ENCODE measurements at places on chromosomes 12 and 14. TPM values are rescaled to one million over a fixed set of nuclear protein-coding genes. Genes with fewer than 3 reads are reported as not detected.

GRCh38 chr14:72646861-72647528 is 246.9 kb downstream of the DPF3 start:
- no peak overlapping the region for H3K4me3 ChIP-seq
- no peaks in the 10 kb centered on the region for H3K36me3 ChIP-seq
- H3K4me1 ChIP-seq: no peaks in the 10 kb centered on the region
- no peaks in the 10 kb centered on the region for H3K27me3 ChIP-seq
- no peak for DNase-seq

GRCh38 chr12:14416658-14417057 is 51.2 kb downstream of the ATF7IP start:
- DNase-seq: no peak
- H3K4me1 ChIP-seq: peaks cover 18% of the 10 kb centered on the region
- no peaks in the 10 kb centered on the region for H3K27me3 ChIP-seq
- H3K27ac ChIP-seq: peak overlapping the region; percentile 33

GRCh38 chr14:103740991-103741689 is 25.5 kb downstream of the ZFYVE21 start:
- no peak overlapping the region for H3K4me3 ChIP-seq
- DNase-seq: no peak
- H3K27ac ChIP-seq: no peak overlapping the region

GRCh38 chr12:68037616-68038255 is 48.5 kb downstream of the IFNG-AS1 start:
- H3K27me3 ChIP-seq: no peaks in the 10 kb centered on the region
- H3K27ac ChIP-seq: no peak overlapping the region
- H3K4me1 ChIP-seq: peaks cover 4% of the 10 kb centered on the region
- no peaks in the 10 kb centered on the region for H3K36me3 ChIP-seq
- no peak for DNase-seq

DNA sequence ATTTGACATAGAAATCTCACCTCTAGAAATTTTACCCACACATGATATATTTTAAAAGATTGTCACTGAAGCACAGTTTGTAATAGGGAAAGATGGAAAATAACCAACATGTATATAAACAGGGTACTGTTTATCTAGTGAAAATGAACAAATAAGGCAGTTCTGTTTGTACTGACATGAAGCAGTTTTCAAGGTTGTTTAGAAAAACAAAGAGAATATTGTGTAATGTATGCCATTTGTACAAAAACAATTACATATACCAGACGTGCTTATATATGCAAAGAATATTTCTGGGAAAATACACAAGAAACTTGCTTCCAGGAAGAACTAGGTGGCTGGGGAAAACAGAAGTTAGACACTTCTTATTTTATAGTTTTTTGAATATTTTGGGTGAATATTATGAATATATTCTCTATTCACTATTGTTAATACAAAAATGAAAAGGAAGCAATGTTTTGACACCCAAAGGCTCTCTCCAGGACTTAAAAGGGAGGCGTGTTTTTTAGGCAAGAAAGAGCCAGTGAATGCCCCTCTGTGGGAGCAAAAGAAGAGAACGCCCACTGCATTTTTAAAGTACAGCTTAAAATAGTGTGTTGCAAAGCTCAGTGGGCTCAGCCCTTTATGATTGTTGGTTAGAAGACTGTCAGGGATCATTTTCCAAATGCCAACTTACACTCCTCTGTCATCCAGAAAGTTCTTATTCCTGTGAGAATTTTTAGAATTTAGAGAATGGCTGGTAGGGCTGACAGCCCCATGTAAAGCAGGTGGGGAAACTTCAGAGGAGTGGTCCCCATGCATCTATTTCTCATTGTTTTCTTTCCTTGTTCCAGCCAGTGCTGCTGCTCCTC is 59.6 kb upstream of the FERMT2 start:
- no peak overlapping the region for H3K27ac ChIP-seq
- H3K27me3 ChIP-seq: no peaks in the 10 kb centered on the region
- no peaks in the 10 kb centered on the region for H3K4me1 ChIP-seq
- no peaks in the 10 kb centered on the region for H3K36me3 ChIP-seq
- H3K4me3 ChIP-seq: no peak overlapping the region

Gene DNAJC22
- not detected for total RNA-seq

DNA sequence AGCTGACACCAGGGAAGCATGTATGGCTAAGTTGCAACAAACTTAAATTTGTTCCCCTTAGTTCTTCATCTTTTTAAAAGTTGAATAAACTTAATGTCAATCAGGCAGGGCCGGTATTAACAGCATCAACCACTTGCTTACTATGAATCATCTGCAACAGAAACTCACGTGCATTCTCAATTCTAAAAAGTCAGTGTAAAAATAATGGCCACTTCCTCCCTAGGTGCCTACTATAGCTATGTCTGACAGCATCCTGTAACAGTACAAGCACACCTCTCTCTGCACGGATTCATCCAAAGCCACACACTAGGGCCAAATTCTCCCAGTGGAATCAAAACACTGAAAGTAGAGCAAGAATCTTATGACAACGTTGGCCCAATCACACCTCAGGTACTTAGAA is 48.6 kb downstream of the PPP1R36 start:
- H3K36me3 ChIP-seq: no peaks in the 10 kb centered on the region
- H3K27me3 ChIP-seq: peaks cover 5% of the 10 kb centered on the region
- no peak overlapping the region for H3K4me3 ChIP-seq
- no peak overlapping the region for H3K27ac ChIP-seq

DNA sequence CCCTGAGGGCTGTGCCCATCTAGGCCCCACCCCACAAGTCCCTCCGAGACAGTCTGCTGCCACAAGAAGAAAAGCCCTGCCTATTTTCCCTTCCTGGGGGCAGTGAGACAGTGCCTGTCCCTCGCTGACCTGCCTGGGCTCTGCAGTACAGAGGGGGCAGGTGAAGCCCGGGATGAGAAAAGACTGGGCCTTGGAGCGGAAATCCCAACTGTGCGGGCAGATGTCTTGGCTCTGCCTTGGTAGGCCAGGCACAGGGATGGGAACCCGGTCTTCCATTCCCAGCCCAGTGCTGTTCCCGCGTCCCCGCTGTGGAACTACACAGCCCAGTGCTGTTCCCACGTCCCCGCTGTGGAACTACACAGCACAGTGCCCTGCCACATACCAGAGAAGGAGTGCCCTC is 12.8 kb upstream of the NXPH4 start:
- no peaks in the 10 kb centered on the region for H3K27me3 ChIP-seq
- H3K27ac ChIP-seq: no peak overlapping the region
- no peak for DNase-seq
- H3K4me3 ChIP-seq: no peak overlapping the region

GRCh38 chr12:117686911-117687377 is 281.8 kb downstream of the KSR2 start:
- no peaks in the 10 kb centered on the region for H3K4me1 ChIP-seq
- H3K27me3 ChIP-seq: no peaks in the 10 kb centered on the region
- no peaks in the 10 kb centered on the region for H3K36me3 ChIP-seq
- no peak for DNase-seq

Gene KHNYN
- 173 TPM for total RNA-seq

DNA sequence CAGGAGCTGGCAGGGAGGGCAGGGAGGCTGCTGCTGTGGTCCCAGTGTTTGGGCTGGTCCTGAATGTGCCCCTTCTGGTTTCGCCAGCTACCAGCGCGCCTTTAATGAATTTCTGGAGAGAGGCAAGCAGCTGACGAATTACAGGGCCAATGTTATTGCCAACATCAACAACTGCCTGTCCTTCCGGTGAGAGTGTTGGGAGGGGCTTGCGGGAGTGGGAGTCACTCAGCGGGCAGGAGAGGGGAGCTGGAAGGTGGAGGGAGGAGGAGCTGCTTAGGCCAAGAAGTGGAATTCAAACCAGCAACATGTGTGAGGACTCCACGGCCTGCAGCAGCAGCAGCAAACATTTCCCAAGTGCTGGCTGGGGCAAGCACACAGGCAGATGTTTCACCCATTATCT is 7.7 kb downstream of the TNFAIP2 start:
- no peaks in the 10 kb centered on the region for H3K4me1 ChIP-seq
- no peak overlapping the region for H3K4me3 ChIP-seq

- peaks cover 43% of the 10 kb centered on the region for H3K4me1 ChIP-seq
- H3K36me3 ChIP-seq: peaks cover 80% of the 10 kb centered on the region
- DNase-seq: no peak
These were observed 16.3 kb downstream of the TESPA1 start for GRCh38 chr12:54968181-54968730.

DNA sequence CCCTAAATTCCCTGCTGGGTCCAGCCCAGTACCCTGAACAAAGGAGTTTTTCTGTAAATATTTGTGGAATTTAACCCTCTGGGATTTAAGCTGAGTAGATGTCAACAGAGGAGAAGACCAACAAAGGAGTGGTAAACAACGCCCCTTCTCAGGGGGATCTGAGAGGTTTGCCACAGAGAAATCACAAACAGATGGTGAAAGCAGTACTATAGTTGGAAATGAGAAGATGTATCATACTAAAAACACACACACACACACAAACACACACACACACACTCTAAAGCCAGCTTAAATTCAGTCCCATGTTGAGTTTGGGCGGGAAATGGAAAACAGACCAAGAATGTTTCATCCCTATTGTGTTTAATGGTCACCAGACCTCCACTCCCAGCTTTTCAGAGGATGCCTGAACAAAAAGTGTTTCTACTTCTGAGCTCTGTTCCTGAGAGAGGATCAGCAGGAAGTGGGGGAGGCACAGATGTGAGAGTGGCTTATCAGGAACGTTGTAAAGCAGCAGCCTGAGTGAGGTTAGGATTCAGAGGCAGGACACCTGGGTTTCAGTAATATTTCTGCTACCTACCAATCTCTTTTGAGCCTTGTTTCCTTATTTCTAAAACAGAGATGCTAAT is 3.2 kb downstream of the BIN2 start:
- no peaks in the 10 kb centered on the region for H3K27me3 ChIP-seq
- H3K4me3 ChIP-seq: peak overlapping the region; percentile 82
- peaks cover 81% of the 10 kb centered on the region for H3K4me1 ChIP-seq
- H3K27ac ChIP-seq: peak overlapping the region; percentile 72
- peaks cover 30% of the 10 kb centered on the region for H3K36me3 ChIP-seq

Gene APOF
- not detected for total RNA-seq

- DNase-seq: no peak
- H3K4me1 ChIP-seq: no peaks in the 10 kb centered on the region
- no peak overlapping the region for H3K27ac ChIP-seq
- no peak overlapping the region for H3K4me3 ChIP-seq
These were observed 4.1 kb upstream of the CCER1 start for GRCh38 chr12:90959032-90959431.

Gene LIMA1
- total RNA-seq: 4.6 TPM

DNA sequence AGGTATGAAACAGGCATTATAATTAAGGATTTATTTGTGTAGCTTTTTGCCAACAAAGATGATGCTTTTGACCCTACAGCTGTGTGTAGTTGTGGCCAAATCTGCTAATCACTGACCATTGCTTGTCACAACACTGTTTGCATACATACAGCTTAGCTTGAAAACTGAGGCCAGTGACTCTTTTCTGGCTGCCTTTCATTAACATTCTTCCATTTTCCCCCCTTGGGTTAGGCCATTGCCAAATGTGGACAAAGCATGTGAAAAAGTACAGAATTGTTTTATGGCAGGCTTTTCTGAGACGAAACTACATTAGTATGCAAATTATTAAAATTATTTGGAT is 263.3 kb downstream of the SLC16A7 start:
- no peaks in the 10 kb centered on the region for H3K4me1 ChIP-seq
- no peaks in the 10 kb centered on the region for H3K36me3 ChIP-seq
- no peaks in the 10 kb centered on the region for H3K27me3 ChIP-seq
- DNase-seq: no peak

Gene SELPLG
- 25.7 TPM for total RNA-seq

Gene TPH2
- not detected for total RNA-seq

- no peaks in the 10 kb centered on the region for H3K36me3 ChIP-seq
- H3K27ac ChIP-seq: no peak overlapping the region
- no peaks in the 10 kb centered on the region for H3K4me1 ChIP-seq
- no peak for DNase-seq
- H3K4me3 ChIP-seq: no peak overlapping the region
- no peaks in the 10 kb centered on the region for H3K27me3 ChIP-seq
These were observed 223.1 kb downstream of the RAD51B start for GRCh38 chr14:68042586-68043210.

Gene ERP27
- 17.1 TPM for total RNA-seq

DNA sequence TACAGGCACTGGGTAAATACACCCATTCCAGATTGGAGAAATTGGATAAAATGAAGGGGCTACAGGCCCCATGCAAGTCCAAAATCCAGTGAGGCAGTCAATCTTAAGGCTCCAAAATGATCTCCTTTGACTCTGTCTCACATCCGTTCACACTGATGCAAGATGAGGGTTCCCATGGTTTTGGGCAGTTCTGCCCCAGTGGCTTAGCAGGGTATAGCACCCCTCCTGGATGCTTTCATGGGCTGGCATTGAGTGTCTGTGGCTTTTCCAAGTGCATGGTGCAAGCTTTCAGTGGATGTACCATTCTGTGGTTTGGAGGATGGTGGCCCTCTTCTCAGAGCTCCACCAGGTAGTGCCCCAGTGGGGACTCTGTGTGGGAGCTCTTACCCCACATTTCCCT is 427.2 kb downstream of the TRHDE start:
- H3K4me1 ChIP-seq: no peaks in the 10 kb centered on the region
- H3K36me3 ChIP-seq: no peaks in the 10 kb centered on the region
- H3K4me3 ChIP-seq: no peak overlapping the region
- no peaks in the 10 kb centered on the region for H3K27me3 ChIP-seq

GRCh38 chr14:35825968-35826217 is 245 bp upstream of the BRMS1L start:
- peak overlapping the region; percentile 99 for H3K4me3 ChIP-seq
- H3K27ac ChIP-seq: no peak overlapping the region
- no peaks in the 10 kb centered on the region for H3K27me3 ChIP-seq
- peaks cover 15% of the 10 kb centered on the region for H3K4me1 ChIP-seq
- no peaks in the 10 kb centered on the region for H3K36me3 ChIP-seq

Gene EPYC
- total RNA-seq: not detected

GRCh38 chr12:131684015-131684725 is 26.7 kb upstream of the SFSWAP start:
- H3K27me3 ChIP-seq: no peaks in the 10 kb centered on the region
- H3K4me3 ChIP-seq: no peak overlapping the region
- H3K36me3 ChIP-seq: no peaks in the 10 kb centered on the region
- H3K27ac ChIP-seq: no peak overlapping the region

GRCh38 chr12:77882709-77883108 is 52.0 kb downstream of the NAV3 start:
- H3K4me1 ChIP-seq: no peaks in the 10 kb centered on the region
- no peaks in the 10 kb centered on the region for H3K36me3 ChIP-seq
- DNase-seq: no peak

Gene LHX5
- not detected for total RNA-seq

- no peak overlapping the region for H3K27ac ChIP-seq
- no peak for DNase-seq
- H3K36me3 ChIP-seq: no peaks in the 10 kb centered on the region
- H3K4me3 ChIP-seq: no peak overlapping the region
These were observed 482.8 kb upstream of the TBX3 start for GRCh38 chr12:115166698-115167315.

GRCh38 chr14:44529026-44529425 is 21.9 kb upstream of the FSCB start:
- no peak overlapping the region for H3K27ac ChIP-seq
- no peaks in the 10 kb centered on the region for H3K4me1 ChIP-seq
- H3K36me3 ChIP-seq: no peaks in the 10 kb centered on the region

DNA sequence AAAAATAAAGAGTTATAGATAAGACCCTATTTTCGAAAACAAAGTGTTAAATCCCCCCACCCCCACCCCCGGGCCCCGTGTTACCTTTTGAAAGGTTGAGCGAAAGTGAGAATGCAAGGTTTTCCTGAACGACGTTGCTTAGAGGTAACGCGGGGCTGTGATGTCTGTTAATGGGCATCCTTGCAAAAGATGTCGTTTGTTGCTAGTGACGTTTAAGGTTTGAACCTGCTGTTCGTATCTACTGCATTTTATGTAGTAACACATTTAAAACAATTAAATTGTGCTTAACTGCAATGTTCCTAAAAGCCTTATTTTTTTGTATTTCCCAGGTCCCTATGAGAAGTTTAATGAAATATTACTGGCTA is 1.2 kb downstream of the CPSF6 start:
- no peaks in the 10 kb centered on the region for H3K27me3 ChIP-seq
- H3K36me3 ChIP-seq: peaks cover 3% of the 10 kb centered on the region
- peak overlapping the region; percentile 87 for H3K4me3 ChIP-seq
- DNase-seq: peak; percentile 63
- peaks cover 38% of the 10 kb centered on the region for H3K4me1 ChIP-seq

Gene FSCB
- not detected for total RNA-seq

Measured in CD4-positive, alpha-beta T cell (primary cell).